Vagina (tissue), 2 donors: ENCODE measurements at places on chromosomes 16 and 17.

GRCh38 chr16:48946686-48947370 lies 334.8 kb downstream of the CBLN1 start:
- DNase-seq, result no peak

DNA sequence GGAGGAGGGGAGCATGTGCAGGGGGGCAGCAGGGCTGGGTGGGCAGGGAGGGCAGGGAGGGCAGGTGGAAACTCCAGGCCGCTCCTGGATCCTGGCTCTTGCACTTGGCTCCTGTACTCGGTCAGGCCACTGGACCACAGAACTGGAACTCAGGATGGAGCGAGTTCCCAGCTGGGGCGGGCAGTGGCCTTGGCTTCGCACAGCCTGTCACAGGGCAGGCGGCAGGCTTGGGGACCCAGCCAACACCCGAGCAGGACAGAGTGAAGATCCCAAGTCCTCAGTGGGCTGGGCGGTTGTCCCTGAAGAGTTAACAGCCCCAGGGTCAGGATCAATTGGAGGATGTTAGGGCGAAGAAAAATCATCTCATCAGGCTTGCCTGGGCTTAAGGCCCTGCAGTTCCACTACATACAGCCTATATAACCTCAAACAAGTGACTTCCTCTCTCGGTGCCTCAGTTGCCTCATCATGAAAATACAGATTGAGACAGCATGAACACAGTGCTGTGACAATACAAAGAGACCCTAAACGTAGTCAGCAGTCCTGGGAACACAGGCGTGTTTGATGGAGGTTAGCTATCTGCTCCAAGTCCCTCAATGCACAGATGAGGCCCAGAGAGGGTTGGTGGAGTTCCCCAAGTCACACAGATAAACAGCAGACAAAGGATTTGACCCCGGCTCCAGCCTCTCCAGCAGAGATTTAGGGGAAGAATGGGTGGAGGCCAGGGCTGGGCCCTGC lies 21.9 kb downstream of the ZNF423 start:
- DNase-seq, result no peak

GRCh38 chr17:33989361-33990148 lies 265.5 kb upstream of the CCL2 start:
- DNase-seq, result peak; percentile 60

GRCh38 chr17:37844158-37844976 lies 79.8 kb upstream of the TBC1D3K start:
- DNase-seq, result no peak

DNA sequence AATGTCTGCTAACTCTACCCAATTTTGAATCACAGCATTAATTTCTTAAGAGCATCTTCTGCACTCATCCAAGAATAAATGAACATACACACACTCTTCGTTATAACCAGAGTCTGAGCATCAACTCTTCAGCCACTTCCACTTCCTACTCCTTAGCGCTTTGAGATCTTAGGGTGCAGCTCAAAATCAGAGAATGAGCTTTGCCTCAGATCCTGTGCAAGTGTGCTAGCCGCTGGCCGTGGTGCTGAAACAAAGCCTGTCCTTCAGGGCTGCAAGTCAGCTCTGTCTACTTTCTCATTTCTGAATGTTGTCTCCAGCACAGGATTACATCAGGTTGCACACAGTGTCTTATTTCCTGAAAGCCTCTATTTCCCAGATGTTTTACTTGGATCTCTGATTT lies 165.4 kb downstream of the AIPL1 start:
- no peak for DNase-seq

- no peak for DNase-seq
Observed at GRCh38 chr16:84446084-84446483, 58.4 kb downstream of the MEAK7 start.

GRCh38 chr17:80017226-80018010 lies 18.3 kb downstream of the TBC1D16 start:
- DNase-seq, result no peak

- no peak for DNase-seq
Observed at GRCh38 chr17:56833057-56833808, 487 bp downstream of the C17orf67 start.
